ENCODE measurements at places on chromosomes 11 and 22. TPM values are rescaled to one million over a fixed set of nuclear protein-coding genes. Genes with fewer than 3 reads are reported as not detected.

- DNase-seq: no peak
These were observed 1.9 kb upstream of the SLC25A45 start for GRCh38 chr11:65384301-65384889.

DNA sequence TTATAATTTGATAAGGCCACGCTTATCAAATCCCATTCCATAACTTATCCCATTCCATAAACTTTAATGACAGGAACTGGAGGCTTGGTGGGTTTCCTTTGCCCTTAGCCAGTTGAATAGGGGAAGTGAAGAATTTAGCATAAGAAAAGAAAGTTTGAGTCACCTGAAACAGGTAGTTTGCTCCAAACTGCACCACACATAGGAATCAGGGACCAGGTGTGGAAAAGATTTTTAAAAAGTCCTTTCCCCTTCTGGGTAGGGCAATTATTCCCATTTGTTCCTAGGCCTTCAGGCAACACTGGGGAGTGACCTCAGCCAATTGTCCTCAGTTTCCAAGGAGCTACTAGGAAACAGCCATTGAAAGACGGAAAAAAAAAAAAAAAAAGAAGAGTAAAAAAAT is 525.7 kb upstream of the CNTN5 start:
- no peak for DNase-seq

Gene FAM227A
- 3.8 TPM for total RNA-seq

DNA sequence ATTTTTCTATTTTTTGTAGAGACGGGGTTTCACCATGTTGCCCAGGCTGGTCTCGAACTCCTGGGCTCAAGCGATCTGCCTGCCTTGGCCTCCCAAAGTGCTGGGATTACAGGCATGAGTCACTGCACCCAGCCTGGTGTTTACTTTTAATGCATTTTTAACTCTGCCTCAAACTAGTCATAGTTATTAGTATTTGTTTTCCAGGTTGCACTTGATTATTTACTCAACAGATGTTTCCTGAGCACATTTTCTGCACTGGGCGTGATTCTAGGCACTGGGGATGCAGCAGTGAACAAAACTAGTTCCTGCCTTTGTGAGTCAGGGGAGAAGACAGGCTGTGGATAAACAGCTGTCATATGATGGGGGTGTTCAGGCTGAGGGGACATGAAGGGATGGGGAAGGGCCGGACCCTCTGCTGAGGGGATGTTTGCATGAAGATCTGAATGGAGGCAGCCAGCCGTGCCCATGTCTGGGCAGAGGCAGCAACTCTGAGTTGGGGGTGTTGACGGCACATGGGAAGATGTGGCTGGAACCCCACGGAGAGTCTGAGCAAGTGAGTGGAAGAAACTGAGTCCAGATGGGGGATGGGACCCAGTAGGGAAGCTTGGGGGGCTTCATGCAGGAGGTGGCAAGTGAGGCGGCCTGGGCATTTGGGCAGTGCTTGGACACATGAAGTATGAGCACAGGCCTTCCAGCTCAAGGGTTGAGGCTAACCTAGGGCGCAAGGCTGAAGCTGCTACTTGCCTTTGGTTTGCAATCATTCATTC is 34.4 kb downstream of the MPPED1 start:
- no peak for DNase-seq

Gene FGF3
- not detected for total RNA-seq

- DNase-seq: no peak
These were observed 217.6 kb upstream of the ANO5 start for GRCh38 chr11:21975242-21975641.

Gene MRGPRE
- total RNA-seq: not detected

Gene KCNJ1
- 0.17 TPM for total RNA-seq

GRCh38 chr11:16846305-16846704 is 107.9 kb downstream of the C11orf58 start:
- no peak for DNase-seq

GRCh38 chr11:128664317-128664716 is 29.6 kb upstream of the FLI1 start:
- DNase-seq: no peak

Gene TESMIN
- 61.1 TPM for total RNA-seq

Gene MMP13
- not detected for total RNA-seq

Data from H1 (cell line).